ENCODE measurements at places on chromosomes 7 and 10.

DNA sequence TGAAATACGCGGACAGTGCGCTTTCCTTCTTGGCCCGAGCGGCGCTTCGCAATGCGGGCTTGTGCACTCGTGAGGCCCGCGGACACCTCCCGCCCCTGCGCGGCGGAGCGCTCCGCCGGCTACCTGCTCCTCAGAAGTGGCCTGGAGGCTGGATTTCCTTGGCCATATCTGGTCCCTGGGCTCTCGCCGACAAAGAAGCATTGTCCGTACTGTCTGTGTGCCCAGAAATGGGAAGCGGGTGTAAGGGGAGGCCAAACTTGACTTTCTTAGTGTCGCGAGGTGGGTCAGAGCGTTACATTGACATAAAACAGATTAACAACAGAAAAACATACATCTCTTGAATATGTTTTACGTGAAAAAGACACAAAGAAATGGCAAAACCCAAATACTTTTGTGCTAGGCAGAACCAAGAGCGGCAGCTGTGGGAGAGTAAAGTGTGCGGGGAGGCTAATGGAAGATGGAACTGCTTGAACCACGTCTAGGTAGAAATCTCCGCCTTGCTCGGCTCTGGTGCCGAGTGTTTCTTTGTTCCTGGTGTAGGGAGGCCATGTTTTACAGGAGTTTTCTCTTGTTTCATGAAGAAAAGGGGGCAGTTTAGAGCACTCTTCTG is 1.4 kb downstream of the LANCL2 start:
- no peak for DNase-seq

DNA sequence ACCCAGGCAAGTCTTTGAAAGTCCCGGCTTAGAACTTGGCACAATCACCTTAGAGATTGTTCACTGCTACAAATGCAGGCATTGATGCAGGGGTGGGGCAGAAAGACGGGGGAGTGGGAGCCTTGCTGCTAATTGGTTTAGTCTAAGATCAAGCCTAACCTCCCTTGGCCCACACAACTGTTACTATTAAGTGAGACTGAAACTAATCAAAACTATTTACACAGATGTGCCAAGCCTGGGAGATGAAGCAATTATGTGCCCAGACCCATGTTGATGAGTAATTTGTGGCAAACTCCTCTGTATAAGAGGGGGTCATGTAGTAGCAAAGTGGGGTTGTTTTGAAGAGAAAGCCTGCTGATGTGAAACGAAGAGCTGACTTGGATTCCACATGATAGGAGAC is 178.2 kb upstream of the ITGB1 start:
- DNase-seq, result no peak

- no peak for DNase-seq
Measured at GRCh38 chr10:132703419-132704007, 82.4 kb downstream of the NKX6-2 start.

- no peak for DNase-seq
Measured at GRCh38 chr10:97868134-97868685, 18.6 kb downstream of the GOLGA7B start.

GRCh38 chr7:95209276-95209675 is 115.1 kb downstream of the PON1 start:
- no peak for DNase-seq

DNA sequence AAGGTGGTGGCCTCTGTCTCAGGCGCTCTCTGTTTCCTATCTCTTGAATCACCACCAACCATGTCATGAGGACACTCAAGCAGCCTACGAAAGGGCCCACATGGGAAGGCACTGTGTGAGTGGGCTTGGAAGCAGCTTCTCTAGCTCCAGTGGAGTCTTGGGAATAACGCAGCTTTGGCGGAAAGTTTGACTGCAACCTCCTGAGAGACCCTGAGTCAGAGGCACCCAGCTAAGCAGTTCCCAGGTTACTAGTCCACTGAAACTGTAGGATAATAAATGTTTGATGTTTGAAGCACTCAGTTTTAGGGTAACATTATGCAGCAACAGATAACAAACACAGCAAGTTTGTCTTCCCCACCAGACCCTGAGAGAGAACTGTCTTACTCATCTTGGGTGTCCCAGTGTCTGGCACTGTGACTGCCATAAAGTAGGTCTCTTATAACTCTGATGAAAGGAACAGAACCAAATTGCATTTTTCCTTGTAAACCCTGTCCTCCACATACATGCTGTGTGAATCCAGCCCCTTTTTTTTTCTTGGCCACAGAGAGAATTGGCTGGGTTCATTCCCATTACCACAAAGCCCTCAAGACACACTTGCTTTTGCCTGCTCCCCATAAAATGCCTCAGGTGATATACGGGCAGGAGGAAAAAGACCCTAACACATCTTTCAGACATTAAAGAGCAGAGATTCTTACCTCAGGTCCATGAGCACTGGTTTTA is 185.5 kb downstream of the ZNF365 start:
- no peak for DNase-seq

- no peak for DNase-seq
Measured at GRCh38 chr10:96758423-96758822, 38.1 kb upstream of the PIK3AP1 start.

- no peak for DNase-seq
Measured at GRCh38 chr7:96991546-96992191, 13.7 kb upstream of the DLX6 start.

DNA sequence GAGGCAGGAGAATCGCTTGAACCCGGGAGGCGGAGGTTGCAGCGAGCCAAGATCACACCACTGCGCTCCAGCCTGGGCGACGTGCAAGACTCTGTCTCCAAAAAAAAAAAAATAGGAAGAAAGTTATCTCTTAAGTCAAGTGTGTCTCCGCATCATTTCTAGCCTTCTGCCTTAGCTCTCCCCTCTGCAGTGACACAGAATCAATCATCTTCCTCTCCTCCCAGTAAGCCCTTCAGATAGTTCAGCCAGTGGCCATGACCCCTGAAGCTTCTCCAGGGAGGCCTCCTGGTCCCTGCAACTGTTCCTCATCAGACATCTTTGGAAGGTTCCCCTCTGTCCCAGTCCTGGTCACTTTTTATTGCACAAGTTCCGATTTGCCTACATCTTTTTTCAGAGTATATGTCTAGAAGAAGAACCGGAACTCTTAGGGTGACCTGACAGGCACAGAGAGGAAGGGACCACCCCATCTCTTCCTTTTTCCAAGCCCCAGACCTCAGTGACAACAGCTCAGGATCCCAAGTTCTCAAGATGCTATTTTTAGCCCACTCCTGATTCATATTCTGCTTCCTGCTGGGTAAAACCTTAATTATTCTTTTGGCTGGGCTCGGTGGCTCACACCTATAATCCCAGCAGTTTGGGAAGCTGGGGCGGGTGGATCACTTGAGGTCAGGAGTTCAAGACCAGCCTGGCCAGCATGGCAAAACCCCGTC is 6.6 kb upstream of the RHBDD2 start:
- no peak for DNase-seq

DNA sequence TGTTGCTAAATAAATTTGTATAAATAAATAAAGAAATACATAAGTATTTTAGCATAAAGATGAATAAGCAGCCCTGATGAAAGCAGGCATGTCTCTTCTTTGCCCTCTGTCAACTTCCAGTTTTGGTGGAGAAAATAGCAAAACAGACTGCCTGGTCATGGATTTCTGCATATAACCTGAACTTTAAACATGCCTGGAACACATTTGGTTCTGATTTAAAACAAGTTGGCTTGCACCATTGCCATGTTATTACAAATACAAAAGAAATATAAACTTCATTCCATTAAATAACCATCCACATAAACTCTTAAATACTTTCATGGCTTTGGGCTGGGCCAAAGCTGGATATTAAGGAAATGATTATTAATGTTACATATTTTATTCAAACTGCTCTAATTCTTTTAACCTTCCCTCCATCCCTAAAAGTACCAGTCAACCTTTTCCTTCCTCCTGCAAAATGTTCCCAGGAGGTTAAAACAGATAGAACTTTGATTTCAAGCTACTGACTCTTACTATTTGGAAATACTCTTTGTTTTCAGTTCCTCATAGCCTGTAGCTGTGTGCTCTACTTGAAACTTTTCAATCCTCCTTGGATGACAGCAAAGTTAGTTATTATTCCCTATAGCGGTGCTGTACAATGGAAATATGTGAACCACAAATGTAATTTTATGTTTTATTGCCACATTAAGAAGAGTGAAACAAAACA is 96.3 kb downstream of the BICC1 start:
- no peak for DNase-seq

- DNase-seq, result no peak
Measured at GRCh38 chr7:106358103-106358663, 73.4 kb upstream of the NAMPT start.

- no peak for DNase-seq
Measured at GRCh38 chr7:39527296-39527695, 38.9 kb upstream of the YAE1 start.

- no peak for DNase-seq
Measured at GRCh38 chr7:2812114-2812487, 32.0 kb downstream of the GNA12 start.

DNA sequence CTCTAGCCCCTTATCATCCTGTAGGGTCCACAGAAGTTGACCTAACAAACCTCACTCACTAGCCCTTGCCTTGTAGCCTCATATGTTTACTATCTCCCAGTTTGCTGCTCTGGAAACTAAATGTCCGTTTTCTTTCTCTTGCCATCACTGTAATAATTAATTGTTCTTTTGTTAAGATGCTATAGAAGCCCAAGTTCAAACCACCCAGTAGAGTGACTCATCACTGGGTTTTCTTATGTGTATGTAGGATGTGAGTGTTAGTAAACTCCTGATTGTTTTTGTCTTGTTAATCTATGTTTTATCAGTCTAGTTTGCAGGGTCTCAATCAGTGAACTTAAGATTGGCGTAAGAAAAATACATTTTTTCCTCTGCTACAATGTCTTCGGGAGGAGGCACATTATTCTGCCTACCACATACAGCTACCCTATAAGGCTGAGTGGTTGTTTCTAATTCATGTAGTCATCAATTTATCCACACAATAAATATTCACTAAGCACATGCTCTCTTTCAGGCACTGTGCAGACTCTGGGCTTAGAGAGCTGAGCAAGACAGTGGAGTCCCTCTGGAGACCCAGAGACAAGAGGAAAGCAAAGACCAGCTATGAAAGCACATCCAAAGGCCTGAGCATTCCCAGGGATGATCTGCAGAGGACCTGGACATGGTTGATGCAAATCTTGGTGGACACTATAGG is 474.1 kb upstream of the AKR1E2 start:
- no peak for DNase-seq

DNA sequence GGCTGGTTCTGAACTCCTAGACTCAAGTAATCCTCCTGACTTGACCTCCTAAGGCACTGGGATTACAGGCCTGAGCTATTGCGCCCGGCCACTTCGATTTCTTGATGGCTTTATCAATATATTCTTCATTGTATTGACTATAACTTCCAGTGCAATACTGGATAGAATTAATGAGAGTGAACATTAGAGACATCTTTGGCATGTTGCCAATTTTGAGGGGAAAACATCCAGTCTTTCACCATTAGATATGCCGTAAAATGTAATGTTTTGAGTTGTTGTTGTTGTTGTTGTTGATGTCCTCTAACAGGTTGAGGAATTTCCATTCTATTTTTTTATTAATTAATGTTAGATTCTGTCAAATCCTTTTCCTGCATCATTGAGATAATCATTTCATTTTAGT is 578.9 kb downstream of the ZWINT start:
- DNase-seq, result no peak

- no peak for DNase-seq
Measured at GRCh38 chr7:17233603-17234002, 64.8 kb upstream of the AHR start.

DNA sequence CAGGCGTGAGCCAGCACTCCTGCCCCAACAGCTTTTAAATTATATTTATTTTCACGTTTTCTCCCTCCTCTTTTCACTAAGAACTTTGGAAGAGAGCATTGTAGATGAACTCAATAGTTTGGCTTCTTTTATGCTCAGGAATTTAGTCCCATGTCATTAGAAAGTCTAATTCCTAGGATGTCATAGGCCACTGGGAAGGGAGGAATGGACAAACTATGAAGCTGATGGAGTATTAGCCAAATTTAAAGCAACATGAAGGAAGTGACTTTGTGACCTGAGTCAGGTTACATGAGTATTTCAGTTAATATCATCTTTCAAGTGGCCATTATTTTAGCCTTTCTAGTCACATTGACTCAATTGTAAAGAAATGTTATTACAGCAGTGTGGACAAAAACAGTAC is 18.0 kb upstream of the OPN4 start:
- DNase-seq, result no peak

DNA sequence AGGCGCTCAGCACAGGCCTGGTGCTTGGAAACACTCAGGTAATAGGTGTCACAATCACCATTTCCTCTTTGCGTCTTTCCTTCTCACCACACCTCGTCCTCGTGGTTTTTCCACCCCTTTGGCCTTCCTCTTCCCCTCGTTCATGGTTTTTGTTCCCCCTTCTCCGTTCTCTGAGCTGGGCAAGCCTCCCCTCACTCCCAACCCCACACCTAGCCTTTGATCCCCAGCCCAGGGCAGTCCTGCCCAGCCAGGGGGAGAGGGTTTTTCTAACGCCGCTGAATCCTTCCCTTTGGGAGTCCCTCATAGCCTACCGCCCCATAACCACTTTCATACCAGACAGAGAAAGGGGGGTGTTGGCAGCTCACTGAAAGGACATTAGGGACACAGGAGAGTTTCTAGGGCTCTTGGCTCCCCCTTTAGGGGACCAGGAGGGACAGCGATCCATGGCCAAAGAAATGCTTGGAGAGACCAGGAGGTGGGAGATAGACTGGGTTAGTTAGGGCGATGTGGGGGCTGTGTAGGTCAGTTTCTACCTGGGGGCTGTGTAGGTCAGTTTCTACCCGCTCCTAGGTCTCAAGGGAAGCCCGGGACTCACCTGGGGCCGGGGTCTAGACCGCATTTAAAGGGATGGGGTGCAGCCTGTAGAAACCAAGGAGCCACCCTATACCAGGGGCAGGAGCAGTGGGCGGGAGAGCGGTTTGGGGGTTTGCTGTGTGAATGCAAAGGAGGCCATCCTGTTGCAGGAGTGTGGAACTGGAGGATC is 1.4 kb downstream of the EPHB4 start:
- DNase-seq, result no peak

DNA sequence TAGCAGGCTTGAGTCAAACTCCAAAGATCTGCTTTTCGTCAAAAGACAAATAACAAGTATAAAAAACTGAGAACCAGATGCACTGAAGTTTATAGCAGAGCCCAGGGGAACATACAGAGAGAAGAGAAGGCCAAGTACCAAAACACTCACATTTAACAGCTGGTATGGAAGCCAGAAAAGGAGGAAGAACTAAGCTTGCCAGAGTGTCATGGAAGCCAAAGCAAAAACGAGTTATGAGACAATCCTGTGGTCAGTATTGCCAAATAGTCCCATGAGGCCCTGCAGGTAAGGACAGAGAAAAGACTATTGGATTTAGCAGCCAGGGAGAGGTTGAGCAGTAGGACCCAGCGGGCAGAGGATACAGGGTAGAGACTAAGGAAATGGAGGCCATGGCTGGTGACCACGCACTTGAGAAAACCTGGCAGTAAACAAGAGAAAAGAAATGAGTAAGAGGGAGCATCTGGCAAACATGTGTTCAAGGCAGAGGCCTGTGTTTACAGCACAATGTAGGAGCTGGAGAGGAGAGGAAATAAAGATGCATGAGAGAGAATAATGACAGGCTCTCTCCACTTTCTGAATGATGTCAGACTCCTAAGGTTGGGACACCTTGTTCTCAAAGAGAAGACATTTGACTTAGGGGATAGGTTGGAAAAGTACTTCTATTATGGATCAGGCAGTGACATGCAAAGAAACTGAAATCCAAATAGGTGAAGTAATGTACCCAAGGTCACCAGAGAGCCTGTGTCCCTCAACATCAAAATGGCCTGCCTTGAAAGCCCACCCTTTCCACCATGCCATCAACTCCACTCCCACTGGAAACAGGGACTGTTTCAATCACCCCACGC is 9.1 kb downstream of the CREB3L2 start:
- DNase-seq, result no peak

GRCh38 chr10:93826355-93826754 is 67.4 kb upstream of the SLC35G1 start:
- no peak for DNase-seq

Data from caudate nucleus (tissue), 63 donors.